NCI-H1436 treated with DMSO at 0.1 percent for 48 hours (cell line): ENCODE measurements at places on chromosomes 2 and 18.

DNA sequence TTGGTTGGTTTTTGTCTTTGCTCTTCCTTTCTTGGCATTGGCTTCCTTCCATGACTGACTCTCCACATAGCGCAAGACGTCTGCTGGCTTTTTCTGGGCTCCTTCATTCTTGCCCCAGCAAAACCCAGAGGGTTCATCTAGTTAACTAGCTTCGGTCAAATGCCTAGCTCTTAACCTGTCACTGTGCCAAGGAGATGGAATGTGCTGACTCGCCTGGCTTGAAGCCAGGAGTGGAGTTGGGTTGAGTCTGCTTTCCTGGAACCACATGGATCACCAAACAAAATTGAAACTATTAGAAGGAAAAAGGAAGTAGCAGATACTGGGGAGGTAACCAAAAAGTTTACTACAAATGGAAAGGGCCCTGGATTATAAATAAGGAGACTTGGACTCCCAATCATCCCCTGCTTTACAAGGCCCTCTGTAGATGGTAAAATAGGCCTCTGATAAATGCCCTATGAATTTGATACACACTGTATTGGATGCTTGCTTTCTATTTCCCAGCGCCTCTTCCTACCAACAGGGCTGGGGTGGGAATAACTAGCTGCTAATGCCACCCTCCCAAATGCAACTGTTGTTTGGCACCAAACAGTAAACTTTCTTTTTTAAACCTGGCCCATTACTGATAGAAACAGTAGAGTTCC, 11.3 kb downstream of the MALT1 start:
- no peak for DNase-seq

DNA sequence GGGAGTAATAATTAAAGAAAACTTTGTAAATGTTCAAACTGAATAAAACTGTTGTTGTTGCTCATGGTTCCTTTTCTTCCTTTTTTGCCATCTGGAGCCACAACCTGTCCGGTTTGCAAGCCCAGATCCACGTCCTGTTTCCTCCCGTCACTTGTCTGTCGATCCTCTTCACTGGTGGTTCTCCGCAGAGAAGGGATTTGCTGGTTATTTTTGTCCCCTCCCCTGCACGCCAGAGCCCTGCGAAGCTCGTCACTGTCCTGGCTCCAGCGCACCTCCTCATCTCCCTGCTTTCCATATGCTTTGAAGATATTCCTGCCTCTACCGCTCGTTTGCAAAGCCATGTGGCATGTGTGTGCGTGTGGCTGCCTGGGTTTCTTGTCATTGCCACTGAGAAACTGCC, 461.4 kb downstream of the RNF144A start:
- no peak for DNase-seq

- no peak for DNase-seq
These were observed 10.2 kb downstream of the XDH start for GRCh38 chr2:31404302-31404701.

DNA sequence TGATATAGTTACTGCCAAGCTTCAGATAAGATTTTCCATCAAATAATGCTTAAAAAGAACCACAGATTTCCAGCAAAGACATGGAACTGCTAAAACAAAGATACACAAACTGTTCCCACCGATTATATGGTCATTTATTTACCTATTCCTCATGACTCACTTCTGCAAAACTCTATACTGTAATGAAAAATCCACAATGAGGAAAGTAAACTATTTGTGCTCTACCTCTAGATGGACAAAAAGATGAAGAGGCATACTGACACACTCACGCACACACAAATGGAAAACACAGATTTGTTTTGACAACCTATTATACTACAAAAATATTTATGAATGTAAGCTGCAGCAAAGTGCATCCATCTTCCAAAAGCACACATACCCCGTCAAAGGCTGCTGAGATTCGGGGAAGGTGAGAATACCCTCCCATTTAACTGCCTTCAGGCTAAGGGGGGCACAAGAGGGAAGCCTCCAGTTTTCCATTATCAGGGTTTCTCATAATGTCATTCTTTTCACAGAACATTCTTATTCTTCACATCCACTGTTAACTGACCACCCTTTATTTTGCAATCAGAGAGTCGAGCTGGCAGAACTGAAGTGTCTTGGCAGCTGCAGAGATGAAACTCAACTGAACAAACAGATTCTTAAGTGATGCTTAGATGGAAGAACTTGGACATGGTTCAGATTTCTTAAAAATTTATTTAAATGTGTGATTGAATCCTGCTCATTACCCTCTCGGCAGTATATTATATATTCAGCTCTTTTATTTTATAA, 115.9 kb upstream of the TANK start:
- DNase-seq = no peak

GRCh38 chr2:218885981-218886947, 5.6 kb downstream of the WNT10A start:
- DNase-seq = no peak

GRCh38 chr18:44715245-44715644, 34.6 kb downstream of the SETBP1 start:
- no peak for DNase-seq

- DNase-seq = no peak
These were observed 42.7 kb upstream of the DYSF start for GRCh38 chr2:71410696-71411095.

- no peak for DNase-seq
These were observed 104.5 kb downstream of the ACAA2 start for GRCh38 chr18:49708662-49709346.

GRCh38 chr2:7073901-7074300, 156.7 kb downstream of the RNF144A start:
- no peak for DNase-seq

GRCh38 chr2:204673877-204674276, 128.6 kb downstream of the PARD3B start:
- DNase-seq = no peak

DNA sequence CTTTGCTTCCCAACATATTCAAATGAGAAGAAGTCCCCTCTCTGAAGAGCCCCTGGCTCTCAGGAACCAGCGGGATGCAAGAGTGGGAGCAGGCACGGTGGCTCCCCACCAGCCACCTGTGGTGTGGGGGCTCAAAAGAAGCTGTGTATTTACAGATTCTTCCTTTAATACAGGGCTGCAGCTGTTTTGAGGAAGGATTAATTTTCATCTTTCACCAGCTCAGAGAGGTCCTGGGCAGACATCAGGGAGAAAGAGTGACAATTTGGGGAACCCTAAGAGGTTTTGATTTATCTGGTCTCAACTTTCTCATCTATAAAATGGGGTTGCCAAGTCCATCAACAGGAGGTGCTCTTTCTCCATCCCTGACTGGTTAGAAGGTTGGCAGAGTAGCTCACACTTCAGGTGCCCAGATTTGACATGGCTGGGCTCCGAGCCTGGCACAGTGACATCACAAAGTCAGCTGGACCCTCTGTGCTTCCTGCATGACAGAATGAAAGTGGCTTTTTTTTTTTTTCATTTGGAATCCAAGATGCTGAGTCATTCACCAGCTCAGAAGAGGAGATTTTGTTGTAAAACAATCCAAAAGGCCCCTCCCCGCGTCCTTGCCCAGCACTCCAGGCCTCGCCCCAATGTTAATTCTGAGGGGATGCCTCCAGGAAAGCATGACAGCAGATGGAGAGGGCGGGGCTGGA, 15.5 kb upstream of the SIX2 start:
- DNase-seq = no peak

DNA sequence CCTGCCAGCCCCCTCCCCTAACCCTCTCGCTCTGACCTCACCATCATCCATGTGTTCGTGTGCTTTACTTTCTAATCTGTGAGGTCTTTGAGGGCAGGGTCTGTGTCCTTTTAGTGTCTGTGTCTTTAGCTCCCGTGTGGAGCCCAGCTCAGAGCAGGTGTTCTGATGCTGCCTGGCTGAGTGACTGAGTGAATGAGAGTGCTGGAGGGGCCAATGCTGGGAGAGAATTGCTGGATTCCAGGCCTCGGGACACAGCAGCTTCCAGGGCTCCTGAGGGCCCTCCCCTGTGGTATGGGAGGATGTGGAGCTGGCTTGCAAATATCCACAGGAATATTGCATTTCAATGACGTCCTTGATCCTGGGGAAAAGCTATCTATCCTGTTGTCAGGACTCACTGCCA, 160.6 kb downstream of the ANKRD30B start:
- DNase-seq = no peak

DNA sequence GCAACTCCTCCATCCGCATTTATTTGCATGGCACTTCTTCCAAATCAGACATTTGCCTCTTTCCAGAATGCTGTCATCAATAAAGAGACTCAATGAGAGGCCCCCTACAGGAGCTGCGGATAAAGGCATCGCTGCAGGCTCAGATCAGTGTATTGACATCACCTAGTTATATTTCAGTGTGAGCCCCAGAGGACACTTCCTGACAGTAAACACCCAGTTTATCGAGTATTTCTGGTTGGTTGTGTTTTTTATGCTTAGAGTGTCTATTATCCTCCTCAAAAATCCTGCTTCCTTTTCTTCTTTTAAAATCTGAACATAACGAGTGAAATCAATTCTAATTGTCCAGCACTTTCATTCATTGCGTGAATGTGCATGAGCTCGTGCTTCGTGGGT, 38.8 kb downstream of the NRP2 start:
- DNase-seq = no peak

GRCh38 chr18:45069546-45069945, 388.9 kb downstream of the SETBP1 start:
- DNase-seq = no peak
